Esophagus muscularis mucosa (tissue), 4 donors: ENCODE measurements at places on chromosomes 12 and 14. TPM values are rescaled to one million over a fixed set of nuclear protein-coding genes. Genes with fewer than 3 reads are reported as not detected.

DNA sequence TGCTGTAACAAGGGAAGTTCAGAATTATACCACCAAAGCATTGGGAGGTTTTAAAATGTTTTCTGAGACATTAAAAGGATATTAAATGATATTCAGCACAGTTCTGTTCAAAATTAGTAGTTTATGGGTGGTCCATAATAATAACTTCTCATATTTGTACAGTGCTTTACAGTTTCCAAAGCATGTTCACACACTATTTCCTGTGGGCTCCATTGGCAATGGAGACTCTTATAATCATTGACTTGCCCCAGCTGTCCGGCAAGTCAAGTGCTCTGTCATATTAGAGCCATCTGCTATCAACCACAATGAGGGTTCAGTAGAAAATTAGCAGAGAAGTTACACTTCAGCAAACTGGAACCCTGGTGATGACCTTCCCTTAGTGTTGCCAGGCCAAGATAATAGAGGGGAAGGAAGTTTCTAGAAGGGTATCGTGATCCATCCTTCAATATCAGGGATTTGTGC is 526.6 kb upstream of the CCDC196 start:
- no peak overlapping the region for H3K4me3 ChIP-seq
- no peak overlapping the region for H3K27ac ChIP-seq
- DNase-seq, result no peak
- no peaks in the 10 kb centered on the region for H3K4me1 ChIP-seq
- H3K27me3 ChIP-seq, result no peaks in the 10 kb centered on the region

GRCh38 chr14:22546722-22547071 is 42.3 kb downstream of the DAD1 start:
- H3K4me3 ChIP-seq, result no peak overlapping the region
- peaks cover 28% of the 10 kb centered on the region for H3K4me1 ChIP-seq

Gene GSG1
- not detected for total RNA-seq

DNA sequence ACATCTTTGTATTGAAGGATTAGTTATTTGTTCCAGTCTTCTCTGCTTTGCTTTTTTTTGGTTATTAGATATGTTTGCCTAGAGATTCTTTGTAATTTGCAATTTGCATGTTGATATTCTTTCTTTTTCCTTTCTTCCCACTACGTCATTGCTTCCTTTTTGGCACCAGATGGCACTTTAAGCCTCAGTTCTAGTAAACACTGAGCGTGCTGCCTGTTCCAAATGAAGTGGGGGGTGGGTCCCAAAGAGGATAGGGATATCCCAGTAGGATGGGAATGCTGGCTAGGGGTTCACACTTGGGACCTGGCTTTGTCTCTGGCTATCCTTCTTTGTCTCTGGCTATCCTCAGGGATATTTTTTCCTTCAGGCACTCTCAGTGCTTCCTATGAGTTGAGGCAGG is 17.0 kb downstream of the EAPP start:
- H3K27ac ChIP-seq, result no peak overlapping the region
- no peaks in the 10 kb centered on the region for H3K4me1 ChIP-seq
- peaks cover 85% of the 10 kb centered on the region for H3K36me3 ChIP-seq
- no peak for DNase-seq
- no peak overlapping the region for H3K4me3 ChIP-seq

DNA sequence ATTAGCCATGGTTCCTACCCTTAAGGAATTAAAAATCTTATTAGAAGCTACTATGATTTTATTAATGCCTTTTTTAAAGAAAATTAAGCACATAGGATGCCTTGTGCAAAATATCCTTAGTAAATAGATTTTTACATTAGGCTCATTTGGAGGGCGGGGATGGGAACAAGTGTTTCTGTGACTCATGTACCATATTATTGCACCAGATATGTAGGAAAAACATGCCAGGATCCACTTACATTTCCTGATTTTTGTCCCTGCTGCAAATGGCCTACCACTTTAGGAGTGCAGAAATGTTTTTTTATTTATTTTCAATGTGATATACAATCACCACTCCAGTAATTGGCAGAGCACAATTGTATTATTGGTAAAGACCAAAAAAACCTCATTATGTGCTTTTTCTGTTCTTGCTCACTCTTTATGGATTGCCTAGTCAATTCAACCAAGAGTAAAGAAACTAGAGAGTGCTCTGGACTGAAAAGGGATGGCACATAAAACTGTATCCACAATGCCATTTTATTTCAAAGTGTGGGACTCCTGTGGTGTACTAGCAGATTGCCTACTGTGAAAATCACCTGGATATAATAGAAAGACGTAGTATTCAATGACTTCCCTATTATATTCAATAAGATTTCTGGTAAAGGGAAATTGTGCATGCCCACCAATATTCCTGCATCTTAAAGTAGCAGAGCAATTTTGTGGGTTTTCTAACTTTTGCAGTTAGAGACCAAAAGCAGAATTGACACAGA is 86.9 kb downstream of the ANO6 start:
- H3K27me3 ChIP-seq, result no peaks in the 10 kb centered on the region
- H3K36me3 ChIP-seq, result no peaks in the 10 kb centered on the region
- peak overlapping the region; percentile 82 for H3K27ac ChIP-seq
- peaks cover 90% of the 10 kb centered on the region for H3K4me1 ChIP-seq
- no peak for DNase-seq

Gene DHRS4
- 37.1 TPM for total RNA-seq

GRCh38 chr14:41397926-41398325 is 208.8 kb upstream of the LRFN5 start:
- no peak overlapping the region for H3K27ac ChIP-seq
- no peaks in the 10 kb centered on the region for H3K4me1 ChIP-seq
- no peak for DNase-seq
- H3K36me3 ChIP-seq, result no peaks in the 10 kb centered on the region
- H3K4me3 ChIP-seq, result no peak overlapping the region

- peak overlapping the region; percentile 86 for H3K27ac ChIP-seq
- no peaks in the 10 kb centered on the region for H3K36me3 ChIP-seq
- H3K27me3 ChIP-seq, result no peaks in the 10 kb centered on the region
- H3K4me3 ChIP-seq, result no peak overlapping the region
Observed at GRCh38 chr14:64645220-64645892, 58.9 kb upstream of the PLEKHG3 start.

GRCh38 chr12:99390707-99391106 is 256.8 kb upstream of the GARIN6 start:
- no peak overlapping the region for H3K27ac ChIP-seq
- H3K36me3 ChIP-seq, result no peaks in the 10 kb centered on the region
- DNase-seq, result no peak
- no peak overlapping the region for H3K4me3 ChIP-seq
